Stimulated activated CD4-positive, alpha-beta T cell treated with anti-CD3 and anti-CD28 coated beads, TNF-alpha, amount 100 ng/mL, for 24 hours (primary cell): ENCODE measurements at places on chromosomes 7 and 10.

DNA sequence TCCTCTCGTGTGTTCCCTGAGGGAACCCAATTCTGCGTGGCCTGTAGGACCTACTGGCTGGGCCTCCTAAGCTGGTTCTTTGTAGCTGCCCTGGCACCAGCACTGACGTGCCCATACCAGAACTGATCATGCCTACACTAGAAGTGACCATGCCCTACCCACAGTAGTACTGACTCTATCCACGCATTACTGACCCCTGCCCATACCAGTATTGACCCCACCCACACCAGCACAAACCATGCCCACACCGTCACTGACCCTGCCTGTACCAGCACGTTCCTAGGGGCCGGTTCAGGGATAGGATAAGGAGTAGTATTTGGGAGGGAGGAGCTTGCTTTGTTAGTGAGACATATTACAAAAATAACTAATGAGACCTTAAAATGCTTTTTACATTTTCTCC is 88.0 kb downstream of the DOCK1 start:
- DNase-seq, result no peak

- DNase-seq, result no peak
Measured at GRCh38 chr7:44307301-44307900, 18.0 kb downstream of the CAMK2B start.

GRCh38 chr10:6609625-6610024 is 29.5 kb upstream of the PRKCQ start:
- DNase-seq, result no peak

- no peak for DNase-seq
Measured at GRCh38 chr7:6020371-6021286, 10.5 kb upstream of the ANKRD61 start.

- DNase-seq, result no peak
Measured at GRCh38 chr10:94310369-94310768, 52.4 kb downstream of the NOC3L start.

GRCh38 chr7:100964630-100965029 is 4.7 kb upstream of the MUC12 start:
- no peak for DNase-seq

- no peak for DNase-seq
Measured at GRCh38 chr10:24596217-24596930, 127.3 kb downstream of the ARHGAP21 start.

GRCh38 chr7:101106386-101106785 is 20.5 kb upstream of the SERPINE1 start:
- DNase-seq, result no peak

DNA sequence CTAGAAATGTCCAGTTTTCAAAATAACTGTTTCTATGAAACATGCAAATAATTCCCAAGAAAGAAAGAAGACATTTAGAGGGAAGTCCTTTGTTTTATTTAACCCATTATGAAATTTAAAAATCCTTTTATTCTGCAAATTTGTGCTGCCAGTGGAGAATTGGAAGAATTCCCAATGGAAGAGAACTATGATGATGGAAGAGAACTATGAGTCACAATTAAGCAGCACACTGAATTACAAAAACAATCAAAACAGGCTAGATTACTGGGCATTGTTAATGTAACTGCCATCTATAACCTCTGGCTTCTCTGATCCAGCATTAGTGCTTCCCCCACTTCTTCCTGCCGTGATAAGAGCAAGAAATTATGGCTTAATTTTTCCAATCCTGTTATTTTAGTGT is 126.2 kb upstream of the FEZF1 start:
- DNase-seq, result no peak

GRCh38 chr7:139731802-139732470 is 45.9 kb downstream of the HIPK2 start:
- no peak for DNase-seq

DNA sequence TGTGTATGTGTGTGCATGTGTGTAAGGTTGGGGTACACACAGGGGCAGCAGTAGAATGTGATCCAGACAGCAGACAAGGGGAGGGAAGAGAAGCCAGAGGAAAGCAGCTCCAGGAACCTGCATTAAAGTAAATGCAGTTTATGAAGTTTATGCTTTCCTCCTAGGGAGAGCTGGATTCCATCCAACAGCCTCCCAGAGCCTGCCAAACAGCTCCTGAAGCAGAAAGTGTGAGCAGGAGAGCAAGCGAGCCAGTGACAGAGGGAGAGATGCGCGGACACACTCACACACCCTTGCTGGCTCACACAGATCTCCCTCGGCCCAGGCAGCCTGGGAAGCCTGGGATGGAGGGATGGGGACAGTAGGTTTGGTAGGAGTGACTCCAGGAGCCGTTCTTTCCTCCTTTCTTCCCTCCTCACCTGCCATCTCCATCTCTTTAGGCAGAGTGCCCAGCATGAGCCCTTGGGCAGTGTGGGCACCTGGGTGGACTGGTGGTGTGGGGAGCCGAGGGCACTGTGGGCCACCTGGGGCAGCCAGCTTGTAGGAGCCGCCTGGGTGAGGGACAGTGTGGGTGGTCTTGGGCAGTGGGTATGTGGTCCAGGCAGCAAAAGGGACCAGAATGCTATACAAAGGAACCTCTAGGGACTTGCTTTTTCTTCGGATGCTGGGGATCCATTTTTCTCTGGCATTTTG is 46.1 kb downstream of the PAX2 start:
- DNase-seq, result no peak

DNA sequence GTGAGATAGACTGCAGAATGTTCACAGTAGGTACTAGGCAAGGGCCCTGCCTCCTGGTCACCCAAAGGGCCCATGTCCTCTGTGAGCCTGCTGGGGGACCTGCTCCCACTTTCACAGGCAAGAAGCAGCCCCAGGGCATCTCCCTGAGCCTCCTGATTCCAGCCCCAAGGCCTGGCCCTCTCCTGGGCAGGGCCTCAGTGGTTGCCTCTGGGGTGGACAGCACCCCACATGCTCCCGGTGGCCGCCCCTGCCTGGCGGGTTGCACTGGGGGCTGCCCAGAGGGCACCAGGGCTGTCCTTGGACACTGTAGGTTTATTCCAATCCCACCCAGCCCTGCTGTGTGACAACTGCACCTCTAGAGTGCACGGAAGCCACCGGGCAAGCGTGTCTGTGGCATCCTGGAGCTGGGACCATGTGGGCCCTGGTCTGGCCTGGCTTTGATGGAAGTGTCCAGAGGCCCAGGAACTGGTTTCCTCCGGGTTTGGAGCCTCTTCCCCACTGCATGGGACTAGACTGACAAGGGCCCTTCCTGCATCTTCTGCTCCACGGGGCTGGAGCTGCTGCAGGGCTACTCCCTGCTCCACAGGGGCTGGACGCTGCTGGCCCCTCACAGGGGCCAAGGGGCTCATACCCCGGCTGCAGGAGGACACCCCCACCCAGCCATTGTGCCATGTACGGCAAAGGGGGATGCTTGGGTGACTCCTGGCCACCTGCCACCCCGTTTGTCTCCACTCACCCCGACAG is 25.0 kb upstream of the SYCE1 start:
- no peak for DNase-seq

DNA sequence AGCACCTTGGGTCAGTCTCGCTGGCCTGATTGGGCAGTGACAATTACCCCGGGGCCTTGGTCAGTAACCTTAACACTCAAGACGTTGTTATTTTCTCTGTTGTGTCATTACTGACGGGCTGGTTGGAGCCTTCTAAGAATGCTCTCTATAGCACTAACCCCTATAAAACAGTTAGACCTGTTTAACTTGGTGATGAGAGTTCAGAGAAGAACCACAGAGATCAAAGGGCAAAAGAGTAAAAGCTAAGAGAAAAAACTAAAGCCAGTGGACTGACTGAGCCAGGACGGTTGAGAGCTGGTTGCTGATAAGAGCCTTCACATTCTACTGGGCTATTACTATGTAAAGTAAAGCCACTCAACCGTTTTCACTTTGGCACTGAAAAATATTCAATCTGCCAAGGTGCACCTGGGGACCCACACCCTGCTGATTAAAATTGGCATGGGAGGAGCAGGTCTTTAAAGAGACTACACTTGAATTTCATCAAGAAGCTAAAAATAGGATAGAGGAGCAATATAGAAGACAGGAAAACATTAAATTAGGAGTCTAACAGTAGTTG is 13.6 kb upstream of the ITGB1 start:
- no peak for DNase-seq

DNA sequence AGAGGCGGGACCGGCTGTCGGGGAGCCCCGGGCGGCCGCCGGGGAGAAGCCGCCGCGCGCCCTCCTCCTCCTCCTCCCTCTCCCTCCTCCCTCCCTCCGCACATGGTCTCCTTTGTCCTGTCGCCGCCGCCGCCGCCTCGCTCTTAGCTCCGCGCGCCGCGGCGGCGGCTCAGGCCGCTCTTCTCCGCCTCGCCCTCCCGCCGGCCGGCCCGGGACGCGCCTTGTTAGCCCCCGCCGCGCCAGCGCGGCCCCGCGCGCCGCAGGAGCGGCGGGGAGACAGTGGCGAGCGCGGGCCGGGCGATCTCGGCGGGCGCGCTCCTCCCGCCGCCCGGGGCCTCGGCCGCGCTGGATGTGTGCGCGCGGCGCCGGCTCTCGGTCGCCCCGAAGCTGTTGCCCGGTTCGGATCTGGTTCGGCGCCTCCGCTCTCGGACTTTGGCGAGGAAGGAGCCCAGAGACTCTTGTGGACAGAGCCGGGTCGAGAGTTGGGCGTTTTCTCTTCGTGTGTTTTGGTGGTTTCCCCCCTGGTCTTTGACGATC is 437.4 kb upstream of the GALNT17 start:
- no peak for DNase-seq

DNA sequence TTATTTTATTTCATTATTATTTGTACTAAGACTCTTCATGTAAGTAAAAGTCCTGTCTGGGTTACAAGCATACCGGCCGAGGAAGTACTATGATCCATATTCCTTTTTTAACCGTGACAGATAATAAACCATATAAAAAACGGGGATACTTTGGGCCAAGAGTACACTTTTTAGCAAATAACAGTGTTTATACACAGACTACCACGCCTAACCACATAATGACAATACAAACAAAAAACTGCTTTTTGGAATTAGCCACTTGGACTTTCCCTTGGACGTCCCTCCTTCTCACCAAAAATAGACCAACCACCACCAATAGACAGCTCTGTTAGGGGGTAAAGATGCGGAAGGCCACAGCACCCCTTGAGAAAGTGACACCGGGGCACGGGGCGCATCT is 800 bp downstream of the MINDY3 start:
- no peak for DNase-seq

DNA sequence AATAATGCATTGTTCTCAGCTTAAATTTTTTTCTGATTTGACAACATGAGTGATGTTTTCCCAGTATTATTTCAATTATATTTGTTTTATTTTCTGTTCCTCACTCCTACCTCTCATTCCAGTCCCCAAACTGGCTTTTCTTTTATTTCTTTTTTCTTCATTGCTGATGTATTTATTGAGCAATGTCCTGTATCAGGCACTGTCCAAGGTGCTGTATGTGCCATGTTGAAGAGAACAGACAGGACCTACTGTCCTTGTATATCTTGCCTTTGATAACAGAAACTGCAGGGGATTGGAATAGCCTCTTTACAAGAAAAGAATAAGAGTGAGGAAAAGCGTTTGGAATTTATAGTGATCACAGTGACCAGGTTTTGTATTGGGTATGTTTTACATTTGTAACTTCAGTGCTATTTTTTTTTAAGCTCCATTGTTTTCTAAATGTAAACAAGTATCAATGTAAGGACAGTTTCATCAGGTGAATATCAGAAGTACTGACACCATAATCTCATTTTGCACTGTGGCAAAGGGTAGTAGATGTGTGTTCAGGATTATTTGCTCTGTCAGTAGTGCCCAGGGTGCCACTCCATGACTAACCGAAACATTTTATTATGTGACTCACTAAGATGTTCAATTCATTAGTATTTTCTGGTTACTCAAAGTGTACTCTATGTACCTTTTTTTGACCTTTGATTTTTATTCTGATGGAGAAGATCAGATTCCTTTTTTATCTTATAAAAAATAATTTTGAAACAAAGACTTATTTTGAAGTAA is 15.6 kb upstream of the CLDN12 start:
- DNase-seq, result no peak

- no peak for DNase-seq
Measured at GRCh38 chr10:997266-998022, 9.2 kb downstream of the GTPBP4 start.

DNA sequence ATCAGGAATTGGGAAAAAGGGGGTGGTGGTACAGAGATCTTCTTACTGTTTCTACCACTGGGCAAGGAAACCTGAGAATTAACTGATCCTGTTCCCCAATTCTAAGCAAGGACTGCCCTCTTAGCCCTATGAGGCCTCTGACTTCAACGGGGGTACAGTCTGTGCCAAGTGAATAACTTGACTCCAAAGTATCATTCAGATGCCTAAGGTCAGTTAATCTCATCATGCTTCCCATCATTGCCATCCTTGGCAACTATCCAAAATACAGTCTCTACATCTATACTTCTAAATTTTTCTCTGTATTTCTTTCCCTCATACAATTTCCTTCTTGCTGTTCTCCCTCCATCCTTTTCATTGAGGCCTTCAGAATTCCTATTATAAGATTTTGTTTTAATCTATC is 10.5 kb downstream of the PPP3CB start:
- no peak for DNase-seq

GRCh38 chr10:370449-370825 is 235.2 kb downstream of the ZMYND11 start:
- no peak for DNase-seq

- DNase-seq, result no peak
Measured at GRCh38 chr10:34396663-34397062, 418.4 kb downstream of the PARD3 start.

DNA sequence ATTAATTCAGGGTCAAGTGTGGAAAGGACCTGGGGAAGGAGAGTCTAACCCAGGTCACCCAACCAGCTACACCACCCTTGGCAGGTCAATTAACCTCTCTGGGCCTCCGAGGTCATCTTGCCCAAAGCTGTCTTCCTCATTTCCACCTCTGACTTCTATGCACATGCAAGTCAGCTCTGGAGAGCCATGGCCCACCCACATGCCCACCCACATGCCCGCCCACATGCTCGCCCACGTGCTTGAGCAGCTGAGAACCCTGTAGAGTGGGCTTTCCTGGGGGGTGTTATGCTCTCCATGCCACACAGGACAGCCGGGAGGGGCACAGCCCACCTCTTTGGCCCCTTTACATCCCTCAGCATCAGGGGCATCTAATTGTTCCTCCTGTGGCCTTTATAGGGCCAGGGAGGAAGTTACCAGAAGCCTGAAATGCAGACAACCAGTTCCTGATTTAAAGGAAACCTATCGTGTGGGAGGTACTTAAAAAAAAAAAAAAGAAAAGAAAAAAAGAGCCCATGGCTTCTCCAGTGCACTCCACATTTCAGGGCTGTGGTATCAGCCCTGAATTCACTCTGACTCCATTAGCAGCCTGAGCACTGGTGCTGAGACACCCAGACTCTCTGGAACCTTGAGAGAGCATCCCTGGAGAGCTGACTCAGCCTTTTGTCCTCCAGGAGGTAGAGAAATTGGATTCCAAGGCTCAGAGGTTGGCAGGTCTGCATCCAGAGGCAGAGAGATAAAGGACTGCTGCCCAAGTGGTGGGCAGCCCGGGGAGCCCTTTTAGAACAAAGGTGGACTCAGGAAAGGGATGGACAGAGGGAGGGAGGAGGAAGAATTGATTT is 176.2 kb upstream of the ZMIZ1 start:
- DNase-seq, result no peak

DNA sequence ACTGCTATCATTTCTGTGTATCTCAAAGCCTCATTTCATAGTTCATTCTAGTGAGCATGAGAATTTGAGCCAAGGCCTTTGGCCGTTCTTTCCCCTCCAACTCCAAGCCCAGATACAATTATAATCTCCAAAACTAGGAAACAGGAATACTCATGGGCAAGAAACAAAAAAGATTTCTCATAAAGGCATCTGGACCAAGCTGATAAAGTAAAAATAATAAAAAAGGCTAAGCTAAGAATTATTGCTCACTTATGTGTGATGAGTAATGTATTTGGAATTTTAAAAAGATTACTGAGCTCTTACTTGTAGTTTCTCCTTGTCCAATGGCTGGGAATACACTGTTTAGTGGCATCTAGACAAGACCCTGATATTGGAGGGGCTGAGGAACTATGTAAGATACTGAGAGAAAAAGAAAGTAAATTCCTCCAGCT is 196.4 kb upstream of the POM121L12 start:
- no peak for DNase-seq
